Activated CD4-positive, alpha-beta T cell treated with anti-CD3 and anti-CD28 coated beads for 48 hours (primary cell): ENCODE measurements at places on chromosomes 3 and 15.

DNA sequence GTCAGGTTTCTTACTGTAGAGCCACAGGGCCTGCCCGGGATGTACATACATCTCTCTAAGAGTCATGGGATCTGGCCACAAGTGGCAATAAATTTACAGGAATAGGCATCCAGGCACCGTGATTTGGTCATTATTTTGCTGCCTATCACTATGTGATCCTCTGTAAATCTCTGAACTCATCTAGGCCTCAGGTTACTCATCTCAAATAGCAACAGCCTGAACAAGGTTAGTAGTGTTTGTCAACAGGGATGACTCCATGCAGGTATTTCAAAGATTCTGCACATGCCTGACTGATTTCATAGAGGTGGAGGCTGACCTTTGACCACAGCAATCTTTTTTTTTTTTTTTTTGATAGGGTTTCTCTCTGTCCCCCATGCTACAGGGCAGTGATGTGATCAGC is 88.8 kb upstream of the TBL1XR1 start:
- DNase-seq, result no peak

GRCh38 chr15:88267720-88268119 is 11.2 kb upstream of the NTRK3 start:
- DNase-seq, result no peak

GRCh38 chr3:192434186-192434585 is 293.2 kb downstream of the FGF12 start:
- DNase-seq, result no peak

DNA sequence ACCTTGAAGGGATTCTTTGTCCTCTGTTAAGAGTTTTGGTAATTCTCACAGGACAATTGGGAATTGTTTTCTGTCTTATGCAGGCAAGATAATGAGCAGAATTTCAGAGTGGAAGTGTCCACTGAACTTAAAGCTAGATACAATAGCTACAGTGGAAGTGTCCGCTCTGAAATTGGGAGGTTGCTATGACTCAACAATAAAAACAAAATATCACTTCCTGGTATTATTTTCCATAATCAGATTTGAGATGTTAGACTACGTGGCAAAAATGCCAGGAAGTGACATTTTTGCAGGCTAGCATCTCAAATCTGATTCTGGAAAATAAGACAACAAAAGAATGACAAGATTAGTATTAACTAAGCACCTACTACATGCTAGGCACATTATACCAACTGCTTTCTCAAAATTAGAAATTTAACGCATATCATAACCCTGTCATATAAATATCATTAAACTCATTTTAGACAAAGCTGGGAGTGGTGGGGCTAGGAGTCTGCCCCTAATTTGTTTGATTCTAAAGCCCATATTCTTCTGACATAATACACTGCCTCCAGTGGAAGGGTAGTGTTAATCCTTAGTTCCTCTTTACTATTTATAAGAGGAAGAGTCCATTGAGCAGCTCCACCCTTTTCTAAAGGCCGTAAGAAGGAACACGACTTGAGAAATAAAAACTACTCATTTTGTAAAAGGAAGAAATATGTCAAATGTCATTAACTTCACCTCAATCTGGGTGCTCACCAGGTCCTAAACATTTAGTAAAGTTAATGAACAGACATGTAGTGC is 266.9 kb upstream of the STT3B start:
- DNase-seq, result no peak

DNA sequence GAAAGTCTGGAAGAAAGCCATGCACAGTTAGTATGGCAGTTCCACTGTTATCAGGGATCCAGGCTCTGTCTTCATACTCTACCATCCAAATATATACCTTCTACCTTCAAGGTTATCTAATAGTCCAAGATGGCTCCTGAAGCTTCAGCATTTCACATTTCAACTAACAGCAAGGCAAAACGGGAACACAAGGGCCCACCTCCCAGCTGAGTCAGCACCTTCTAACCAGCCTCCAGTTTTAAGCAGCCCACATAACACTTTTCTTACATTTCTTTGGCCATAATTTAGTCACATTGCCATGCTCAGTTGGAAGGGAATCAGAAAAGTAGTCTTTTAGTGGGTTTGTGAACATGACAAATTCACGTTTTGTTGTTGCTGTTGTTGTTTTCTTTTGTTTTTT is 15.4 kb upstream of the MSL2 start:
- no peak for DNase-seq
